Effector CD8-positive, alpha-beta T cell (primary cell): ENCODE measurements at places on chromosomes 6 and 20.

DNA sequence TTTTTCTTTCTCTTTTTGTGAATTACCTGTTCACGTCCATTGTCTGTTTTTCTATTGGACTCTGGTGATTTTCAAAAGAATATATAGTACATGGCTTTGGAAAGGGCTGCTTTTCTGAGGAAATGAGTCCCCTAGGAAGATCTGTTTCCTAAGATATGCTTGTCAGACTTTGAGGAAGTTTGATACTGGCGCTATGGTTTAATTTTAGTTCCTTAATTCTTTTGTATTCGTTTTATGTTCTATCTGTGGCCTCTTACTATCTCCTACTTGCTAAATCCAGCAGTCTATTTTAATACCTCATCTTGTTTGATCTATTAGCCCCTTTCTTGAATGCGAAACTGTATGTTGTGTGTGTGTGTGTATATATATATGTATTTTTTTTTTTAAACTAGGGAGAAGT is 101.9 kb downstream of the LIN28B start:
- DNase-seq: no peak

DNA sequence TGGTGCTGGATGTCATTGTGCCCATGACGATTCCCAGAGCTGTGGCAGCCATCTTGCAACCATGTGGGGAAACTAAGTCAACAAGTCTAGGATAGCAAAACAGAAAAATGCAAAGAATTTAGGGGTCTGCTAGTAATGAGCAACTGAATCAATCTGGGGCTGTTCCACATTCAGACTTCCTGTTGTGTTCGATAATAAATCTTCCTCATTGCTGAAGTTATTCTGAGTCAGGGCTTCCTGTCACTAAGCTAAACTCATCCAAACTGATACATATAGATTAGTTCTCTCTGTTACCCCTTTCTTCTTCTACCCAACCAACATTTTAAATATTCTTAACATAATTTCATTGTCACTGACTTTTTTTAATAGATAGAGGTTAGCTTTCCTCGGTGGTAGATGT is 205.9 kb downstream of the HACE1 start:
- DNase-seq: no peak

DNA sequence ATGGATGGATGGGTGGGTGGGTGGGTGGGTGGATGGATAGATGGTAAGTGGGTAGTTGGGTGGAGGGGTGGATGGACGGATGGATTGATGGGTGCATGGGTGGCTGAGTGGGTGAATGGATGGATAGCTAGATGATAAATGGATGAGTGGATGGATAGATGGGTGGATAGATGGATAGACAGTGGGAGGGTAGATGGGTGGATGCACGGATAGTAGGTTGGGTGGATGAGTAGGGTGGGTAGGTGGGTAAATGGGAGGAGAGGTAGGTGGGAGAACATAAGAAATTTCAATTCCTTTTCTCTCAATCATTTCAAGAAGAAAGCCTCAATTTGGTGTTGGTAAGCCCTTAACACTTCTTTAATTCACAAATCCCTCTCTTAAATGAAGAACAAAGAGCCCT is 186.9 kb downstream of the PREX1 start:
- DNase-seq: no peak

- no peak for DNase-seq
Observed at GRCh38 chr6:7171733-7172132, 64.0 kb downstream of the RREB1 start.

- no peak for DNase-seq
Observed at GRCh38 chr6:67639161-67639560, 995.9 kb upstream of the ADGRB3 start.

DNA sequence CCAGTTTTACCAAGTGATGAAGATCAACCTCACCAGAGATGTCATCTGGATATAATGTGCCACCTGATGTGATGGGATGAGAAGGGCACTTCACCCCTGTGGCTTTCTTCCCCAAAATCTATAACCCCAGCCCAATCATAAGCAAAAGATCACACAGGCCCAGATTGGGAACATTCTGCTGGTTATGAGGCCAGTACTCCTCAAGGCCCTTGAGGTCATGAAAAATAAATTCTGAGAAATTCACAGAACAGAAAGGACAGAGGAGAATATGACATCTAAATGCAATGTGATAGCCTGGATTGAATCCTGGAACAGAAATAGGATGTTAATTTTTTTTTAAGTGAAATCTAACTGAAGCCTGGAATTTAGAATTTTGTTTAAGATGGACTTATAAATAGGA is 243.5 kb downstream of the CBLN4 start:
- no peak for DNase-seq

DNA sequence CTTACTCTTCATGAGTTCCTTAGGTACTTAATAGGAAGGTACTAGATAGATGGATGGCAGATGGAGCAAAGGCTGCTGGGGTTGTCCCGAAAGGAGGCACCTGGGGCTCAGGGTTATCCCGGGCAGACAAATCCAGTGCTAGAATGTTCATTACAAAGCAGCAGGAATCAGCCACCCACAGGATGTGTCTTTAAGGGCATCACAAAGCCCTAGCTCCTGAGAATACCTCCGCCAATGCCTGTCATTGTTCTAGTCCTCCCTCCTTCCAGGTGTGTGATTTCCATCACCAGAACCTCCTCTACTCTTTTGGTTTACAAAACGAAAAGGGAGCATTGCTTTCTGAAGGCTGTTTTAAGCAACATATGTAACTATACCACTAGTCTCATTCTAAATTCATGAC is 138.1 kb downstream of the KIF6 start:
- DNase-seq: no peak

GRCh38 chr6:150410399-150410798 is 41.6 kb downstream of the IYD start:
- no peak for DNase-seq

- DNase-seq: no peak
Observed at GRCh38 chr6:136134268-136134667, 115.8 kb downstream of the MTFR2 start.

DNA sequence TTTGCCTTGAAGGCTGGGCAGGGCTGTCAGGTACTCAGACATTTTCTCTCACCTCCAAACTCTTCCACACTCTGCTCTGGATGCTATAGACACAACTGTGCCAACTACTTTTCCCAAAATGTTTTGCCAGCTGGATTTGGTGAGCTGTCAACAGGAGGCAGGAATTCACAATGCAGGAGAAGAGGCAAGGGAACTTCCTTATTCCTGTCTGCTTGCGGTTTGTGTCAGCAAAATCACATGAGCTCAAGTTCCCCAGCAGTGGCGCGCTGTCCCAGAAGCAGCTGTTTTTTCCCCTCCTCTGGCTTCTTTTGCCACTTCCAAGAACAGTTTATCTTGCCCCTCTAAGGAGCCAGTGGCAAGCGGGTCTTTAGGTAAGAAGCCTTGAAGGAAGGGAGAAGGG is 608.2 kb downstream of the PRKN start:
- DNase-seq: no peak

DNA sequence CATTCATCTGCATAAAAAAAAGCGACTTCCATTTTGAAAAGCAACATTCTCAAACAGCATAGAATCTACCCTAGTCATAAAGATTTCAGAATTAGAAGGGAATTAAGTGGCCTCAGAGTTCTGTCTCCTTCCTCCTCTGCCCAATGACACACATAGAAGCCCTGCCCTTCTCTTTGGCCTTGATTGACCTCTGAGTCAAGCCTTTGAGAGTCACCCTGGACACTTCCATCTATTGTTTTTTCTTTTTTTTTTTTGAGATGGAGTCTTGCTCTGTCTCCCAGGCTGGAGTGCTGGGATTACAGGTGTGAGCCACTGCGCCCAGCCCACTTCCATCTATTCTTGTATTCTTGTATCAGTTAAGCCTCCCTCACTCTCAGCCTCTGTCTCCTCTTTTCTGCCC is 44.8 kb upstream of the CTNNBL1 start:
- no peak for DNase-seq

DNA sequence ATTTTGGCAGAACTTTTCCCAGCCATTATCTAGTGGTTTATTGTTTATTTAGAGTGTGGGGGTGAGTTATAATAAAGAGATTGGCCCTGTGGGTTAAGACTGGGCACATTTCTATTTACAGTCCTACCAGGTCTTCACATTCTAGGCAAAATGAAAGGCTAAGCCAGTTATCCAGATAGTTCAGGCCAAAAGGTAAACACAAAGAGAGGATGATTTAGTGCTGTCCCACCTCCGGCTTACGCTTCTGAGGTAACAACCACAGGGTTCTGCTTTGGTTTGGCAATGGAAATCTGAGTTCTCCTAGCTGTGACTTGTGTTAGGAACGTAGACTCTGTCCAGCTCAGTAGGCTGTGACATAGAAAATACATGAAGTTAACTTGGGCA is 50.3 kb upstream of the PTPRK start:
- no peak for DNase-seq

DNA sequence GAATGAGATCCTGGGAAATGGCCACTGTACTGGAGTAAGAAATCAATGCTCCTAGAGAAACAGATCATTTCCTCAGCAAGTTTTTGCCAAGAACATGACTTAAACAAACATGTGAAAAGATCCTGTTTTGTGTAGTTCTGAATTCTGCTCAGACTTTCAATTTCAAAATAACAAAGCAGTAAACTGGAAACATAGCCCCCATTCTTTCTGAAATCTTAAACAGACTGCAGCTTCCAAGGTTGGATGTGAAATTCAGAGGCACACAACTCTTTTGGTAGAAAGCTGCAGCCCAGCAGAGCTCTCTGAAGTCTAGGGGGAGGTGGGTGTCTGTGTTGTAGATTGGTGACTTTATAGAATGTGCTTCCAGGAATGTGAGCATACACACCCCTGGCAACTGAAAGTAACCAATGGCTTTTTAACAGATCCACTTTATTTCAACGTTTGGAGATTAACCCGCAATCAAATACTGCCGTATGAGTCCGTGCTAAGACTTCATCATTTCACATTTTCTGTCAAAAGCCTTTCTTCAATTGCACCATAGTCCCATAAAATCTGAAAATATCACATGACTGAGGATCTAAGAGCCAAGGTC is 86.4 kb downstream of the ATXN1 start:
- DNase-seq: no peak

DNA sequence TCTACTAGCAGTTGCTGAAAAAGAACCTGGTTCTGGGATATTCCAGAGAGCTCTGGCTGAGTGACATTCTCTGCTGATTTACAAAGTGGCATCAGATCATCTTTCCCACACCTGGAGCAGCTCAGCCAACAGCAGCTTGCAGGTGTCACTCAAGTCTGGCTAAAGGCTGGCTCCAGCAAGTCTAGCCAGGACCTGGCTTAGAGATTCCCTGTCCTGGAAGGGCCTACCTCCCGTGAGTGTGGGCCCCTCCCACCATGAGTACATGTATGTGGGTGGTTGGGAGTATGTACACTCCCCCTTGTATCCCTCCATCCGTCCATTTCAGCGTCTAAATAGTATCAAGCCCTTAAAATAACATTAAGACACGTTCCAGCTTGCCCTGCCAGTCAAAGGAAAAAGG is 539.3 kb upstream of the ID4 start:
- DNase-seq: no peak

DNA sequence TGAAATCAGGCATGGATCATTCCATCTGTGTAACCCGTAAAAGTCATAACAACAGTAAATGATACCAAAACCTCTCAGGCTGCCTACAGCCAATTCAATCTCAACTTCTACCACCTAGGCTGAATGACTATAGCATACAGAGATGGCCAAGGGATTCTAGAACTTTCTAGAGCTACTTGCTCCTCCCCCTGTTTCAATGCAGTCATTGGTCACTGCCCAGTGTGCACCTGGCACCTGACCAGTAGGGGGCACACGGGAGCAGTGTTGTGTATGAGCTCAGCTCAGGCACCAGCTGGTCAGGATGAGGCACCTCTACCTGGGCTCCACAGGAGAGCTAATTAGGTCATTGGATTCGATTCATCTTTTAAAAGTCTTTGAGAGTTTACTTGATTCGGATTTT is 86.2 kb downstream of the PLEKHG1 start:
- DNase-seq: no peak

GRCh38 chr6:11160199-11160598 is 48.7 kb upstream of the ERVFRD-1 start:
- DNase-seq: no peak

DNA sequence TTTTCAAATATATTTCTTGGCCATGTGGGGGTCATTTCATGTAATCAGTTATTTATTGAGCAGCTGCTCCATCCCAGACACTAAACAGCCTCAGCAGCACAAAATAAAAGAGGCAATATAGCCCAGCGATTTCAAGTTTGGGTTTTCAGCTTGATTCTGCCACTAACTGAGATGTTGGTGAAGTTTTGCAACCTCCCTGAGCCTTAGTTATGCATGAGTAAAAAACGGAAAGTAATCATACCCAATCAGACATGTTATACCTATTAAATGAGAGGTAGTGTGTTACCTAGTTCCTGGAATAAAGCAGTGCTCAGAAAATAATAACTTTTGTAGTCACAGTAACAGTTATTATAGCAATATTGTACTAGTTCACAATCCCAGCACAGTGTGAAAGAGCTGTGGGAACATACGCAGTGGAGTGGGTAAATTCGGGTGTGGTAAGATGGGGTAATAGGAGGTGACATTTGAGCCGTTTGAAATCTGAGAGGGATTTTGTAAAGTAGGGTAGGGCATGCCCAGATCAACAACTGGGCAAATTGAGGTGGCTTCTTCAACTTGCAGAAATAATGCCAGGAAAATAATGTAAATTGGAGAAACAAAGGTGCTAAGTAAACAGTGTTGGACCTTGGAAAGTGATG is 1.5 kb downstream of the SLC9A8 start:
- DNase-seq: no peak

GRCh38 chr6:102501615-102502014 is 1108.1 kb downstream of the GRIK2 start:
- no peak for DNase-seq

DNA sequence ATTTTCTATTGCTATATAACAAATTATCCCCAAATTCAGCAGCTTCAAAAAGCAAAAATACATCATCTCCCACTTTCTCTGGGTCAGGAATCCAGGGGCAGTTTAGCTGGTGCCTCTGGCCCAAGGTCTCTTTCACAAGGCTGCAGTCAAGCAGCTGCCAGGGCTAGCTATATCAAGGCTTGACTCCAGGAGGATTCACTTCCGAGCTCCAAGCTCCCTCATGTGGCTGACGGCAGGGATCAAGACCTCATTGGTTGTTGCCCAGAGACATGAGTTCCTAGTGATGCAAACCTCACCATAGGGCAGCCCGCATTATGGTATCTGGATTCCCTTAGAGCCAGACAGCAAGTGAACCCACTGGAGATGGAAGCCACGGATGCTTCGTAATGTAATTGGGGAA is 1.3 kb upstream of the VNN1 start:
- no peak for DNase-seq

DNA sequence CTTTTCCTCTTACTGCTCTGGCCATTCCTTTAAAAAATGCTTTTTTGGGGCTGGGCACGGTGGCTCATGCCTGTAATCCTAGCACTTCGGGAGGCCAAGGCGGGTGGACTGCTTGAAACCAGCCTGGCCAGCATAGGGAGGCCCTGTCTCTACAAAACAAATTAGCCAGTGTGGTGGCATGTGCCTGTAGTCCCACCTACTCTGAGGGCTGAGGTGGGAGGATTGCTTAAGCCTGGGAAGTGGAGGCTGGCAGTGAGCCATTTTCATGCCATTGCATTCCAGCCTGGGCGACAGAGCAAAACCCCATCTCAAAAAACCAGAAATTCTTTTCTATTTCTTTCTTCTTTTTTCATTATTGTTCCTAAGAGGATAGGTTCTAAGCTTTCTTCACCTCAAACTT is 36.9 kb upstream of the RNF144B start:
- DNase-seq: no peak

GRCh38 chr6:76633259-76633658 is 560.8 kb upstream of the IMPG1 start:
- no peak for DNase-seq

- DNase-seq: no peak
Observed at GRCh38 chr6:106799031-106799894, 169.9 kb downstream of the QRSL1 start.
